ENCODE measurements at places on chromosomes 2 and 18.
A peak's percentile ranks its signal among the peaks of the same experiment; 100 is the strongest.

GRCh38 chr2:26585966-26586365 is 55.2 kb downstream of the CIB4 start:
- no peak for DNase-seq

GRCh38 chr2:173965372-173966025 is at the start of gene SP3:
TSS of gene SP3 (minus strand) at chr2:173965373. CDS start at chr2:173965171, 202 bp downstream.
- DNase-seq: peak; percentile 96

GRCh38 chr2:237269138-237269875 is 144.7 kb downstream of the COL6A3 start:
- DNase-seq: no peak

DNA sequence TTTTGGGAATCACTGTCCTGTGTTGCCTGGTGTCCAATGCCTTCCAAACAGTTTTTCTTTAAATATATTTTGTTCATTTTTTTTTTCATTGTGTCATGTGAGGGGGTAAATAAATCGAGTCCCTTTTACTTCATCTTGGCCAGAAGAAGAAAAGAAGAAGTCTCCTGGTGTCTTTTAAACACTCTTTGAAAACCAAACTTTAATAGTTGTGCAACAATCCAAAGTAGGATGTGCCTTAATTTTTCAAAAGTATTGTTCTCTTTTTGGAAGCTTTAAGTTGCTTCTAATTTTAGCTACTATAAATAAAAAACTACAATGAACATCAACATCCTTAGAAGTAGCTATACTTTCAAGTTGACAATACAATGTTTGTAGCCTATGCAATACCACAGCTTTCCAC is 154.9 kb downstream of the ATAD2B start:
- no peak for DNase-seq

- DNase-seq: no peak
Measured at GRCh38 chr2:48838029-48838428, 82.5 kb upstream of the LHCGR start.

GRCh38 chr2:67650291-67651133 is 253.4 kb downstream of the ETAA1 start:
- DNase-seq: peak; percentile 22

GRCh38 chr2:32824070-32824809 is 122.5 kb upstream of the LTBP1 start:
- DNase-seq: no peak

DNA sequence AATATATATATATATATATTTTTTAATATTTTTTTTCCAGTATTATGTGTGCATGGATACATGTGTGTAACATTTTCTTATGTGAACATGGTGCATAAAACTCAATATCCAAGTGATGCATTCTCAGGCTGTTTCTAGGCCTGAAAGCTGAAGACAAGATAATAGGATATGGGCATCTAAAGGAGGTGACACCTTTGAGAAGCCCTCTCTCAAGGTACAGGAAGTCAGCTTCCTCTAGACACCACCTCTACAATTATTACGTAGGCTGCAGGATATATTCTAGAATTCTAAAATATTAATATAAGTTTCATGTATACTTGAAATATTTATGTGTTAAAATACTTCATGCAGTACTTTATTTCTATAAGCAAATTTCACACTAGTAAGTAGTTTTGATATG is 327.5 kb downstream of the PTPRM start:
- DNase-seq: no peak

DNA sequence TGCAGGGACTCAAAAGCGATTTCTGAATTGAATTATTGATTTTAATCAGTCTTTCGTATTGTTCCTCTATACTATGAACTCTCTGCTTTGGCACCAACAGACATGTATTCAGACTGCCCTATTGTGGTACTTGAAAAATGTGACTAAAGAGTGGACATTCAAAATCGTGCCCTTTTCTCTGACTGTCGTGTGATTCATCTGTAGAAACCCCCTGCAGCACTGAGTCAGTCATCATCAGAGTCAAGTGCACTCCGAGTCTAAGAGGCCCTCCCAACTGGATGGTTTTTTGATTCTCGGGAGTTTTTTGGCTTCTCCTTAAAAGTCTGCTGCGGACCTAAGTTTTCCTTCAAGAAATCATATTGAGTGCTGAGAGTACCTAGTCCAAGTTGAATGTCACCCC is 96.4 kb upstream of the FOSL2 start:
- no peak for DNase-seq

- no peak for DNase-seq
Measured at GRCh38 chr2:220695397-220696279, 876.5 kb downstream of the EPHA4 start.

- DNase-seq: no peak
Measured at GRCh38 chr2:8986327-8986976, 17.0 kb downstream of the MBOAT2 start.

- no peak for DNase-seq
Measured at GRCh38 chr2:74922592-74923227, 35.7 kb upstream of the POLE4 start.

GRCh38 chr18:76386886-76387285 is 108.2 kb downstream of the ZNF516 start:
- no peak for DNase-seq

- DNase-seq: no peak
Measured at GRCh38 chr2:100107440-100107839, 35.0 kb downstream of the AFF3 start.
